ENCODE measurements at places on chromosomes 5 and 9. TPM values are rescaled to one million over a fixed set of nuclear protein-coding genes. Genes with fewer than 3 reads are reported as not detected.

Gene AGXT2
- total RNA-seq, result not detected

Gene PCDHGA4
- 1.8 TPM for total RNA-seq

Gene PCDHGC5
- 1.1 TPM for total RNA-seq

Gene PALM2AKAP2
- 2.7 TPM for total RNA-seq

Gene CCL19
- not detected for total RNA-seq

Gene PCDHGB6
- total RNA-seq, result 4.0 TPM

Data from nasal cavity respiratory epithelium epithelial cell of viscerocranial mucosa (primary cell).